ENCODE measurements at places on chromosomes 1 and 21.

DNA sequence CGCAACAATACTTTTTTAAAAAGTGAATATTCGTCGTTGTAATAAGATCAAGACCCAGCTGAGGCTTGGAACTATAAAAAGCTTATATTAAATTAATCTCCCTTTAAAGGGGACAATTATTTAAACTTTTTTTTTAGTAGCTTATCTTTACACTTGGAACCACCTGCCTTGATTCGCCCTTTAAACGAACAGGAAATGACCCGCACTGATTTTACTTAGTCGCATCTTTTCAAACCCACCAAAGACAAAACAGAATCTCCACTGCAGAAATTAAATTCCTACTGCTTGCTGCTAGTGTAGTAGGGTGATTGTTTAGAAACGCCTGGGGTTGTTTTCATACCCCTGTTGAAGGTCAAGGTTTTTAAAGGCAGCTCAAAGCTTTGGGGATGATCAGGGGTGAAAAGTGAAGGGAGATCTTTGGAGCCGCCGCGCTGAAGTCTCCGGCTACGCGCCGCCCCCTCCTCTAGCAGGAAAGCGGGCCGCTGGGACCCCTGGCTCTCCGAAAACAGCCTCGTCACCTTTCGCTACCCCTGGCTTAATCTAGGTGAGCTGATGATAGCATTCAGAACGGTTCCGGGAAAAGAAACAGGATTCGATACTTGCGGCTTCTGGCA lies 163.4 kb downstream of the RUNX1 start:
- no peak for DNase-seq

DNA sequence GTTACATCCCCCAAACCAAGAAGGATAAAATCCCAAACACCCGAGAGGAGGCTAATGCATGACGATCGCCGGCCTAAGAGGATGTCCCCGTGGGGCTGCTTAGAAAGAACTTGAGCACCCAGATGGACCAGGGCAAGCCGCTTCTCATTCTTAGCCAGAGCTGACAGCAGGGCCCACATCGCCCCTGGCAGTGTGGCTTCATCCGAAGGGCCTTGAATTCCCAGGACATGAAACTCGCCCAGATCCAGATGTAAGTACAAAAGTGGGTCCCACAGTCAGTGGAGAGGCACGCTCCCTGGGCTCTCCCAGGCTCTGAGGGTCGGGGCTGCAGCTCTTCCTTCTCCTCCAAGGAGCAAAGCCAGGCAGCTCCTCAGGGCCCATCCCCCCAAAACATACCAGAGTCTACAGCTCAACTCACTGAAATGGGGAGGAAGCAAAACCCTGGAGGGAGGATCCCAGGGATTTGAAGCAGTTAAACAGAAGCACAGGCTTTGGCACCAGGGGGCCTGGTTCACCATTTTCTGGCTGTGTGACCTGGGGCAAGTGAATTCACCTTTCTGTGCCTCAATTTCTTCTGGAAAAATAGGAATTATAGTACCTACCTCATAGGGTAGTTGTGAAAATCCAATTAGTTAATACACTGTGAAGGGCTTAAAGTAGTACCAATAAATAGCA lies 85.6 kb downstream of the MAN1C1 start:
- DNase-seq = no peak

GRCh38 chr1:38964140-38964548 lies 22.5 kb upstream of the RHBDL2 start:
- DNase-seq = no peak

- peak; percentile 21 for DNase-seq
Observed at GRCh38 chr1:116167625-116168276, 56.6 kb downstream of the MAB21L3 start.

- DNase-seq = no peak
Observed at GRCh38 chr1:112501810-112502641, 6.7 kb upstream of the WNT2B start.

GRCh38 chr1:109630081-109630897 lies 10.7 kb downstream of the AMPD2 start:
- DNase-seq = no peak

DNA sequence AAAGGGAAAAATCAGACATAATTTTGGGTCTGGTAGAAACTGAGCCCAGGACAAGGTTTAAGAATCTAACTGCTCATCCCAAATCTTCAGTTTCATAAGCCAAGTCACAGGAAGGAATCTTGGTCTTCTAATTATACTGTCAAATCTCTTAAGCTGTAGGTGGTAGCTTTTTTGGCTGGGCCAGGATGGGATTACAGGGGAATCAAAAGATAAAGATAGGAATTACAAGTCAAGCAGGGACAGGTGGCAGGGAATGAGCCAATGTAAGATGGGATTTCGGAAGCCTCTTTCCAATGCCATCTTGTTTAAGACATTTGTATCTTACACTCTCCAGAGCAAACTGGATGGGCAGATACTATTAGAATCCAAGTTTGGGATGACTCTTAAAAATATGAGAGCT lies 383.5 kb downstream of the KCNH1 start:
- no peak for DNase-seq
